Stimulated activated CD8-positive, alpha-beta memory T cell treated with anti-CD3 and anti-CD28 coated beads, Interleukin-4, amount 100 ng/mL, for 1 hour (primary cell): ENCODE measurements at places on chromosomes 11 and 22.

- DNase-seq, result no peak
Measured at GRCh38 chr11:7488681-7489080, 3.4 kb downstream of the OLFML1 start.

DNA sequence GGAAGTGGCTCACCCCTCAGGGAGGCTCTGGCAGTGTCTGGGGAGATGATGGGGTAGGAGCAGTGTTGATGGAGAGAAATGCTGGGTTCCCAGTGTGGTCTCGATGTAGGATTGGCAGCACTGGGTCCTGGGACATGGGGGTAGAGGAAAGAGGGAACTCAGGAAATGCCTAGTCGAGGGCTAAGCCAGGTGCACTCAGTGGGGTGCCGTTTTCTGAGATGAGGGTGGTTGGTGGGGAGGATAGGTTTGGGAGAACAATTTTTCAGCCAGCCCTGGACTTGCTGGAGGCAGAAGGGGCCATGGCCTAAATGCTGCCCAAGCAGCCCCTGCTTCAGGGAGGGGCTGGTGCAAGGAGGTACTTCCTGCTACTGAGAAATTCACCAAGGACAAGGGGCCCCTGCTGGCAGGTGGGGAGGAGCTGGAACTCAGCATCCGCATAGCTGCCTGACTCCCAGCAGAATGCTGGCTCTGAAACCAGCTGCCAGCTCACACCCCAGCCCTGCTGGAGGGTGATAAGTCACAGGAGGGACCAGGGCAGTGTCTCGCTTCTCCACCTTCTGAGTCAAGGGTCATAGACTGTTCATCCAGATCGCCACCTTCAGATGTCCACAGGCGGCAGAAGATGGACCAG is 6.0 kb downstream of the CCDC157 start:
- no peak for DNase-seq

- no peak for DNase-seq
Measured at GRCh38 chr11:95093548-95093947, 3.9 kb downstream of the ENDOD1 start.

DNA sequence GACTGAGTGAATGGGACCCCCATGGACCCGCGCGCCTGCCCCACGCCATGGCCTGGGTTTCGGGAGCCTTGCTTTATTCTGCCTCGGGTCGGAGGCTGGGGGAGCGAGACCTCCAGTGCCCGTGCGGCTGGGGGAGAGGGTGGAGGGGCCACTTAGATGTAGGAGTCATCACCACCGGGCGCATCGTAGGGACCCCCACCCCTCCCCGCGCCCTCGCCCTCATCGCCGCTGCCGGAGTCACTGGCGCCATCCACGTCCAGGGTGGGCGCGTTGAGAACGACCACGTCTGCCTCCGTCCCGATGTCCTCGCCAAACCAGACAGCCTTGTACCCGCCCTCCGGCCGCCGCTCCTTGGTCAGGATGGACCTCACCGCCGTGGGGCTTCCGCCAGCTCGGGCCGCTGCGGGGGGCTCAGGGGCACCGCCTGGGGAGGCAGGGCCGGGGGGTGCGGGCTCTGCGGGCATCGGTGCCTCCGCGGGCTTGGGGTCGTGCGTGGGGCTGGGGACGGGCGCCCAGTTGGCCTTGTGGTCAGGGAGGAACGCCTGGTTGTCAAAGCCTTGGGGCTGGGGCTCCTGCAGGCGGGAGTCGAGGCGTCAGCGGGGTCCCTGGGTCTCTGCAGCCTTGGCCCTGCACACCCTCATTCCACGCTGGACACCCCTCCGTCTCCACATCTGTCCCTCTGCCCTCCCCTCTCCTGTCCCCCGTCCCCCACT is 1.6 kb upstream of the IRF7 start:
- DNase-seq, result no peak

GRCh38 chr11:77589181-77589520 is 602 bp upstream of the AQP11 start:
- DNase-seq, result no peak

DNA sequence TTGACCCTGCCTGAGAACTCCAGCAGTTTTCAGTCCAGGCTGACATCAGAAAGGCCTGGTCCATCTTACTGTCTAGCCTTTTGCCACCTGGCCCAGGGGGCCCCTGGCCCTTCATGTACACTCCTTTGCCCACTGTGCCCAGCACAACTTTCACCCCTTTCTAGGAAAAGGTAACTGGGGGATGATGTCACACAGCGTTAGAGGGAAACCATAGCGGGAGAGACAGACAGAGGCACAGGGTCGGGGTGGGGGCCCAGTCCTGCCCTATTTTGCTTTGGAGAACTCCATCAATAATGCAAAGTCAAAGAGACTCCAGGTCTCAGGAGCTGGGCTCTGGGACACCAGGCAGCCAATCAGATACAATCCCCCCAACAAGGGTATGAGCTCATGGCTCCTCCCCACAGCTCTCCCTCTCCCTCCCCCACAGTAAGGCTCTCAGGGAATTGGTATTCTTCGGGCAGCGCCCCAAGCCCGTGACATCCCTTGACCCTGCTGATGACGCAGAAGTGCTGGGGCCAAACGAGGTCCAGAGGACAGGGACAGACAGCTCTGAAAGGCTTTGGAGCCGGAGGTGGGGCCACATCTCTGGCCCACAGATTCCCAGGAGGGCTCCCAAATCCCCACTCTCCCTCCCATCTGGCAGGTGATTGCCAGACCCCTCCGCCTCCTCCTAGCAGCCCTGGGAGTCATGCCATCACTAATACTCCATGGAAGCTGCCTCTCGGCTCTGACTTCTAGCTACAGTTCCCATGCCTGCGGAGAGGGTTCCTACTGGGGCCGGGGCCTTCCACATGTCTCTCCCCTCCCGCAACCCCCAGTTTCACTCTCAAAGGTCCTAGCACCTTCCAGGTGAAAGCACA is 5.9 kb downstream of the USP2 start:
- DNase-seq, result no peak

- no peak for DNase-seq
Measured at GRCh38 chr11:59556917-59557348, 45.6 kb downstream of the OR4D9 start.

DNA sequence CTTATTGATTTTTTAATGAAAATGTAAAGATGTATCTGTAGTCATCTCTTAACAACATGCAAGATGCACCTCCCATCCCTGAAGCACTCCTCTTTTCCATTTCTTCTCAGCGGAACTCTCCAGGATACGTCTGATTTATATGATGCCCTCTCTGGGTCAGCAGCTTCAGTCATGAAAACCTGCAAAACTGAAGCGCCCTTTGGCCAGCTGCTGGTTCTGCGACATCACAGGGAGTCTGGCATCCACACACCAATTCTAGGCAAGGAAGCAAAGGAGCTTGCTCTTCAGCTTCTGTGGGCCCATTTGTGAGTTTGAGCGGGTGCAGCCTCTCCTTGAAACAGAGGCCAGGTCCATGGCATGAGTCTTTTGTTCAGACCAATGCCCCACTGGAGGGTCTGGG is 1253.3 kb downstream of the TBC1D22A start:
- no peak for DNase-seq

DNA sequence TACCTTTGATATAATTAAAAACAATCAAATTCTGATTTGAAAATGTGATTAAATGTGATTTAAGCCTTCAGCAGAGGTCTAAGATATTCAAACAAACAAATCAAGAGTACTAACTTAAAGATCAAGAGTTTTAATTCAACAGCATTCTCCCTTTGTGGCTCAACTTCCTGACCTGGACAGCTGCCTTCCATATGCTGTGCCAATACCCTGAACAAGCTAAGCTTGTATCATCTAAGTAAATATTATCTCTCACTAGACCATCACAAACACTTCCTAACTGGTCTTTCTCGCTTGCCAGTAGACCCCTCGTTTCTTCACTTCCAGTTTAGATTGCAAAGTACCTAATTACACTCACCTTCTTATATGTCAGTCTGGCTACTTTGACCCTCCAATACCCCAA is 35.9 kb upstream of the P4HA3 start:
- DNase-seq, result no peak

DNA sequence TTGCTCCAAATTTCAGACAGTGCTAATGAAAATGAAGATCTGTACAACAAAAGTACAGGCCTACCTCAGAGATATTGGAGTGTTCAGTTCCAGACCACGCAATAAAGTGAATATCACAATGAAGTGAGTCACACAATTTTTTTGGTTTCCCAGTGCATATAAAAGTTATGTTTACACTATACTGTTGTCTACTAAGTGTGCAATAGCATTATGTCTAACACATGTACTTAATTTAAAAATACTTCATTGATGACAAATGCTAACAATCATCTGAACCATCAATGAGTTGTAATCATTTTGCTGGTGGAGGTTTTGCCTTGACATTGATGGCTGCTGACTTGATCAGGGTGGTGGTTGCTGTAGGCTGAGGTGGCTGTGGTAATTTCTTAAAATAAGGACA is 60.6 kb upstream of the E2F8 start:
- no peak for DNase-seq

GRCh38 chr11:9455722-9456121 is 5.1 kb upstream of the ZNF143 start:
- DNase-seq, result no peak

DNA sequence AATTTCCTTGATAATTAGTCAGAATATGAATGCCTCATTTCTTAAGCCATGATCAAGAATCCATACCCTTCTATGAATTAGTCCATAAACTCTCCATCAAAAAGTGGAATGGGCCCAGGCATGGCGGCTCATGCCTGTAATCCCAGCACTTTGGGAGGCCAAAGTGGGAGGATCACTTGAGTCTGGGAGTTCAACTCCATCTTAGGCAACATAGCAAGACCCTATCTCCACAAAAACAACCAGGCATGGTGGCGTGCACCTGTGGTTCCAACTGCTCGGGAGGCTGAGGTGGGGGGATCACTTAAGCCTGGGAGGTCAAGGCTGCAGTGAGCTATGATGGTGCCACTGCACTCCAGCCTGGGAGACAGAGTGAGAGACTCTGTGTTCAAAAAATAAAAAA is 52.1 kb upstream of the SHANK2 start:
- no peak for DNase-seq

DNA sequence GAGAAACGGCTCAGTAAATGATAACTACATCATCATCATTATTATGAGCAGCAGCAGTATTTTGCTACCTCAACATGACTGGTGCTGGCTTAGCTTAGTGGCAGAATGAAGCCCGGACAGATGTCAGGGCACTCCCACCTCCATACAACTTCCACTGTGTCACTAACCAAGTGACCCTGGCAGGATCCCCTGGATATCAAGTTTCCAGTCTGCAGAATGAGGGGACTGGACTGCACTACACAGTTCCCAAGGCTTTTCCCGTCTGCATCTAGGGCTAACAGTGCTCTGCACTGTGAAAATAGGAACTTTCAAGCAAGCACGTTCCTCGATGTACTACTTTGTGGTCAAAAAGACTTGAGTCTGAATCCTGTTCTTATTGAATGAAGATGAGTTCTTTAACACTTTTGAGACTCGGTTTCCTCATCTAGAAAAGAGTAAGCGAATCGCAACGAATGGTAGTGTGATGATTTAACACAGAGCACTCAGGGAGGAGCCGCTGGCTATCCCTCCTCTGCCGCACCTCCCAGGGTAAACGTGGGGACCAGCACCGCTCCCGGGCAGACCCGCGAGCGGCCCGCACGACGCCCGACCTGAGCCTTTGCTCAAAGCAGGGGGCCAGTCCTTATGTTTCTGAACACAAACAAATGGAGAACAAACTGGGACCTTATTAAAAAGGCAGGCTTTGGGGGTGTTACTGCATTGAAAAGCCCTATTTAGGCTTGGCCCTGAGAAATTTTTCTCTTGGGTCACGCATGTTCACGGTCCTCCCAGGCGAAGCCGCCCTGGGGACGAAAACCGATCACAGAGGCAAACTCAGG is 910 bp downstream of the CLTCL1 start:
- no peak for DNase-seq

DNA sequence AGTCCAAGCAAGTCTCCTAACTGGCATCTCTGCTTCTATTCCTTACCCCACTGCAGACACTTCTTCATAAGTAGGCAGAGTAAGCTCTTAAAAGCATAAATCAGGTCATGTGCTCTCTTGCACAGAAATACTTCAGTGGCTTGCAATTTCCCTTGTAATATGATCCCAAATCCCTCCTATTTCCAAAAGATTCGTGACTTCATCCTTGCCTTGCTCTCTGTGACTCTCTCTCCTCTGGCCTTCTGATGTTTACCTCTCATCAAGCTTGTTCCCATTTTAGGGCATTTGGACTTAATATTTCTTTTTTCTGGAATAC is 37.4 kb upstream of the NCR3LG1 start:
- no peak for DNase-seq

- no peak for DNase-seq
Measured at GRCh38 chr11:13450832-13451397, 12.1 kb downstream of the BTBD10 start.

- no peak for DNase-seq
Measured at GRCh38 chr11:83612891-83613766, 327.0 kb upstream of the CCDC90B start.

DNA sequence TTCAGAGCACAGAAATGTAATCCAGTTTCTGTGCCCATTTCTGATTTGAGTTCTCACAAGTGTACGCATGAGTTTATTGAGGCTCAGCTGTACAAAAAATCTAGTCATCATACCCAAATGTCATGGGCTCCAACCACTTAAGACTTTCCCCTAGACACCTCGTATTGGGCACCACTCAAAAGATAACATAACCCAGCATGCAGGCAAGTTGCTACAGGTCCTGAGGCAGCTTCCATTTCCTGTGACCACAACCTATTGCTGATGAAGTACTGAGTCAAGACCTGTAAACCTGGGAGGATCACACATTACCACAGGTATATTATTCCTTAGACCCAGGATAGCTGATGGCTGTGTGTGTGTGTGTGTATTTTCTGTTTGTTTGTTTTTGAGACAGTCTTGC is 95.2 kb downstream of the MRTFA start:
- no peak for DNase-seq

GRCh38 chr11:95939091-95939490 is 15.2 kb upstream of the MTMR2 start:
- DNase-seq, result no peak

GRCh38 chr11:46075928-46076327 is 45.3 kb downstream of the PHF21A start:
- DNase-seq, result no peak

DNA sequence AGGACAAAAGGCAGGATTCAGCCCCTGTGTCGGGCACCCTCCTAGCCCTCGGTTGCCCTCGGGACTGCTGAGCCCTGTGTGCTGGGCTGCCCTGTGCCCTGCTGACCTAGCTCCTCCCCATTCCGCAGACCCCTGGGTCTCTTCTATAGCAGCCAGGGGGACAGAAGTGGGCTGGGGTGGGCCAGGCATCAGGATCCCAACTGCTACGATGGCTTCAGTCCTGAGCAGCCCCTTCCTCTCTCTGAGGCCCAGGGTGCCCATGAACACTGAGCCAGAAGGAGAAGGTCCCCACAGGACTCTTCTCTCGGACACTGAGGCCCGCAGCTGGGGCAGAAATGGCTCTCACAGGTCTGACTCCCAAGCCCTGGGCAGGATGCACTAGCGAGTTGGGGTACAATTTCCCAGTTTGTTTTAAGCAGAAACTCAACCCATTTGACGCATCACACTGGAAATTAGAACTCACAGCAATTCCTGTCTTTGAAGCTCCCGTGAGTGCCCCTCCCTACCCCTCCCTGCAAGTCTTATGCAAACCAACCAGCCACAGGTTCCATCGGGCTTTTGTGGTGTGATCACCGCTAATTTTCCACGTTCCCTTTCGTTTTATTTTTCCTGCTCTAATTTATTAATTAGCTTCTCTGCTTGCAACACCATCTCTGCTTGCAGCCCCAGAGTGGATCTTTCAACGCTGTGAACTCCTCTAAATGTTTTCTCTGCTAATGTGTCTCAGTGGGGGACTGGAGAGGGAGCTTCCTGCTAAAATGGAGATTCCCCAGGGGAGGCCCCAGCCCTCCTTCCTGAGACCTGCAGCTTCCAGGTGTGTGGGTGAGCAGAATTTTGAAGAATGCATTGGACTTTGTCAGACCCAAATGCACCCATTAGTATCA is 56.7 kb downstream of the PHF21B start:
- DNase-seq, result no peak

GRCh38 chr11:21564833-21565682 is 627.8 kb upstream of the ANO5 start:
- no peak for DNase-seq
